ENCODE measurements at places on chromosomes 4 and X.
A peak's percentile ranks its signal among the peaks of the same experiment; 100 is the strongest.

- DNase-seq = no peak
Measured at GRCh38 chr4:130712038-130712437, 1616.1 kb downstream of the C4orf33 start.

GRCh38 chr4:13202701-13203100 lies 281.4 kb downstream of the RAB28 start:
- DNase-seq = no peak

GRCh38 chr4:106019771-106020170 lies 124.5 kb downstream of the NPNT start:
- DNase-seq = peak; percentile 91

DNA sequence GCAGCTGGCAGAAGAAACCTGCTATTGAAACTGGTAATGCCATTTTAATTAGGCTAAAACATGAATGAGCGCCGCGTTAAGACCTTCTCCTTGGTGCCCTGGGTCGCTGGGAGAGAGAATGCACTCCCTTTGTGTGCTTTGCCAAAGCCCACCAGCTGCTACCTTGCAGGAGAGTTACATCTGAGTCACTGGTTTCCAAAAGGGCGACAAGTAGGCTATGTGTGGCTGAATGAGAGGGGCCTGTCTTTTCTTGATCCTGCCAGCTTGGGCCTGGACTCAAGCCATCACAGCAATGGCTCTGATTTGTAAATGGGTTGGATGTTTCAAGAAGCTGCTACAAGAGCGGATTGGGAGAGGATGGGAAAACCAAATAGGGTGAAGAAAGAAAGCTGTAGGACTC lies 81.5 kb downstream of the NHS start:
- no peak for DNase-seq

DNA sequence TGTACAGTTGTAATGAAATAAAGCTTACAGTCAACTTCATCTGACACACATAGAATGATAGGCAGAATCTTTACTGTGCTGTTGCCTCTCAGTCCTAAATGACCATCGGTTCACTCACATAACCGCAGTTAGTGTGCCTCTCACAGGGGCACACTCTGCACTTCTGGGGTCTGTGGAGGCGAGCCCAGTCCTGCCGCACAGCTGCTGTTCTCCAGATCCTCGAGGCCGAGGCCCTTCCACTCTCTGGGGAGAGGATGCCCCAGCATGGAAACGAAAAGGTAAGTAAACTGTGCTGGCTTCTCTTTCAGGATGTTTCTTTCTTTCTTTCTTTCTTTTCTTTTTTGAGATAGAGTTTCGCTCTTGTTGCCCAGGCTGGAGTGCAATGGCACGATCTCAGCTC lies 88.0 kb downstream of the DCTD start:
- DNase-seq = no peak

GRCh38 chr4:82500435-82501153 lies 61.2 kb downstream of the TMEM150C start:
- DNase-seq = peak; percentile 63

DNA sequence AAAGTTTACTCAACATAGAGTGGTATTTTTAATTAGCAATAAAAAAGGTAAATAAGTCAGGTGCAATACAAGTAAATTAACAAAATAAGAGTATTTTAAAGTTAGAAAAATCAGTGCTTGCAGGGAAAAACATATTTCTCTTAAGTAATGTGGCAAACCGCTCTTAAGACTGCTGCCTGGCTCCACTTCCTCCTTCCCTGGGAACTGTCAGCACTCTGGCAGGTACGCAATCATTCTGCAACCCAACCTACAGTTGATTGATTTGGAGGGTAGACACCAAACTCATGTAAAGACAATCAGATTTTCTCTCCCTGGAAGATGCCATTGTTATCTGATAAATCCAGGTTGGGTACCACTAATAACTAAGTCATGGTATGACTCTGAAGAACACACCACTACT lies 63.9 kb downstream of the PPP3CA start:
- DNase-seq = no peak

- no peak for DNase-seq
Measured at GRCh38 chr4:15783676-15784075, 5.5 kb downstream of the CD38 start.

DNA sequence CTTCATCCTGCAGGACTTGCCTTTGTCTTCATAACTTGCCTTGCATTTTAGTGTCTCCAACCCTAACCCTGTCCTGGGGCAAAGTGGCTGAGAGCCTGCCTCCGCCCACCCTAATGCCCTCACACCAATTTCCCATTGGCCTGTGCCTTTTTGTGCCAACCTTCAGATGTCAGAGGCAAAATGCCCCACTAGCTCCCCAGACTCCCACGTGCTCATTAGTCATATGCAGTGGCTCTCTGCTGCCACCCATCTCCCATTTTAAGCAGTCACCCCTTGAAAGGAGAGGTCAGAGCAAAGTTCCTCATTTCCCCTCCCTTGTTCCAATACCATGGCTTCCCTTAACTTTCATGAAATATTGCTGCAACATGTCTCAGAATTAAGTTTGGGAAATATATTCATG lies 74.8 kb upstream of the PASD1 start:
- DNase-seq = no peak

- DNase-seq = peak; percentile 40
Measured at GRCh38 chrX:10841579-10841978, 221.2 kb upstream of the MID1 start.

- peak; percentile 80 for DNase-seq
Measured at GRCh38 chr4:173346074-173346473, 11.9 kb upstream of the HMGB2 start.

GRCh38 chrX:2430265-2430825 lies 70.4 kb downstream of the DHRSX start:
- no peak for DNase-seq

DNA sequence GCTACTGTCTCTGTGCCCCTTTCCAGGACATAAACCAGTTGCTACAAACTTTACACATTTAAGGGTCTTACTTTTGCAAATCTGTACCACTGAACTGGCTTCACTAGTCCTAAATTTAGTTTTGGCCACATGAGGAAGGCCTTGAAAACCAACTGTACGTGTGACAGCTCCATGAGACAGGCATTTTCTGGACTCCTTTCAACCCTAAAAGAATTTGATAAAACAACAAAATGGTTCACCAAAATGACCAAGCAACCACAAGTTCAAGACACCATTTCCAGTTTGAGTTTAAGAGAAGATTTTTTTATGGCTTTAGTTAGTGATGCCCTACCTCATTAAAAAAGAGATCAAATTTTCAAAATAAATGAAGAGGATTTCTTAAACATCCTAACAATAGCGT lies 246.4 kb downstream of the ZNF674 start:
- DNase-seq = peak; percentile 55

DNA sequence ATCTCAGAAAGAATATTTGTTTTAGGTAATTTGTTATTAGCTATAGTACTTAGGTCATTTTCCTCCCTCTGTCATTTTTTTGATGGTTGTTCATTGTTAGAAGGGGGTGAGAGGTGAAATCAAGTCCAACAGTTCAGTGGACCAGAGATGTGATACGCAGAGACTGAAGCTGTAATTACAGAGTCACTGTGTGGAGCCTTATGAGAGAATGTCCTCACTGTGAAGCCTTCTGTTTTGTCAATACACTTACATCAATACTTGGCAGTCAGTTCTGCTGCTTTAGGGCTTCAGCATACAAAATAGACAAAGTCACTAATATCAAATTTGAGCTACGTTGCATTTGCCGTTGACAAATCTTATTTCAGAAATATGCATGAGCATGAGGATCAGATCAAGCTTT lies 692.5 kb downstream of the C4orf33 start:
- DNase-seq = no peak

GRCh38 chrX:47608130-47608810 lies 11.4 kb downstream of the SYN1 start:
- no peak for DNase-seq

GRCh38 chrX:71178908-71179307 lies 34.3 kb downstream of the NLGN3 start:
- DNase-seq = peak; percentile 62

- peak; percentile 89 for DNase-seq
Measured at GRCh38 chrX:77431227-77431626, 16.0 kb upstream of the FGF16 start.

DNA sequence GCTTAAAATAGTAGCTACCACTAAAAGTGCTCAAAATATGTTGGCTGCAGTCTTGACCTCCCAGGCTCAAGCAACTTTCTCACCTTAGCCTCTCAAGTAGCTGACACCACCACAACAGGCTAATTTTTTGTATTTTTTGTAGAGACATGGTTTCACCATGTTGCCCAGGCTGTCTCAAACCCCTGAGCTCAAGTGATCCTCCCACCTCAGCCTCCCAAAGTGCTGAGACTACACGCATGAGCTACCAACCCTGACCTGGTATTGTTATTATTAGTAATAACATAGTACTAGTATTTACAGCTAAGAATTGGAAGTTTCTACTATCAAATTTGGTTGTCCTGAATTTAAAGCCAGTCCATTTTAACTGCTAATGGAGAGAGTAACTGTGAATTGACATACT lies 18.0 kb downstream of the STAP1 start:
- no peak for DNase-seq

DNA sequence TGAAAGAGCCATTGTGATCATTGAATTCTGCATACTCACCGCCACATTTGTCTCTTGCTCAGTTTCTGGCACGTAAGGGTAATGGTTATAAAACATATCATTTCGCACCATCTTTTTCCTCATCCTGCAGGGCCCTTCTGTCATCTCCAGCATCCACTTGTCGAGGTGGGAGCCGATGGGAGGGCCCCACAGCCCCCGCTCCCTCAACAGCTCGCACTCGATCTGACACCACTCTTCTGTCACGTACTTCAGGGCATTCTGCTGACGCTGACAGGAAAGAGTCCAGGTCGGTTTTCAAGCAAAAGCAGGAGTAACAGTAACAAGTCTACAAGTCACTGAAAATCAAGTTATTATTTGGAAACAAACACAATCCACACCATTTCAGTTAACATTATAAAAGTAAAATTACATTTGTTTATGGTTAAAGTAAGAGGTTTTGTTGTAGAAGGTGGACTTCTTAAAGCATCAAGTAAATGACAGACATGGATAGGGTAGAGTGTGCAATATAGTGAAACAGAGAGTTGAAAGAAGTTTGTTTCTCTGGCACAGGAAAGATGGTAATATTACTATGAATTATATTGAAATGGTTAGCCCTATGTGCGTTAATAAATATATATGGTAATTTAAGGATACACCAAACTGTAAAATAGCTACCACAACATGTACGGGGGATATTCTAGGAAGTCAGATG lies 150.6 kb downstream of the CDS1 start:
- no peak for DNase-seq

DNA sequence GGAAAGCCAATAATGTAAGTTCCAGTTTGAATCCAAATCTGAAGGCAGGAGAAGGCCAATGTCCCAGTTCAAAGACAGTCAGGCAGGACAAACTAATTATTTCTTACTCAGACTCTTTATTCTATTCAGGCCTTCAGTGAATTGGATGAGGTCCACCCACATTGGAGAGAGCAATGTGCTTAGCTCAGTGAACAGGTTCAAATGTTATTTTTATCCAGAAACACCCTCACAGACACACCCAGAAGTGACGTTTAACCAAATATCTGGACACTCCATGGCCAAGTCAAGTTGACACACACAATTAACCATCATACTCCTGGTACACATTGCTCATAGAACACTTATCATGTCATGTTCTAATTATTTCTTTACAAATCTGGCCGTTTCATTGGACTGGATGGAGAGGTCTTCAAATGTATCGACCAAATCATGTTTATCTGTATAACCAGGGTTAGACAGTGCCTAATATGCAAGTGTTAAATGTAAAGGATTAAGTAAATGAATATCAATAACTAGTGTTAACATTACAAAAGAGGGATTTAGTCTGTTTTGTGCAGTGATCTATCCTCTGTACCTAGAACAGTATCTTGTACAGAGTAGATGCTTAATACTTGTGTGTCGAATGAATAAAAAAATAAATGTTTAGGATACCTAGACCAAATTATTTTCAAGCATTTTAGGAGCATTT lies 27.1 kb upstream of the XK start:
- DNase-seq = no peak

DNA sequence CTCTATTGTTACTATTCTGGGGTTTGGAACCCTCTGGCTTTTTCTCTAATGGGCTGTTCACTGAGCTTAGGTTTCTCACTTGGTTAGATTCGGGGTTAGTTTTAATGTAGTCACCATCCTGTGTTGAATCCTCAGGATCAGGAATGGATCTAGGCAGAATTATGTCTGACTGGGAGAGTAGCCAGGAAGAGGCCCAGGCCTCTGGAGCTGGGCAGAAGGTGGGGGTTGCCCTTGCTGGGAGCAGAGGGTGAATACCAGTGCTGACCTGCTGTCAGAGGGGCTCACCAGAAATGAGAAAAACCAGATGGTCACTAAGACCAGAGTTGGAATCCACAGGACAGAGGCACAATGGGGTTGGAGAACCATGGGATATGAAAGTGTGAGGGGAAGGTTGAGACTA lies 126.6 kb upstream of the SLC4A4 start:
- peak; percentile 41 for DNase-seq

DNA sequence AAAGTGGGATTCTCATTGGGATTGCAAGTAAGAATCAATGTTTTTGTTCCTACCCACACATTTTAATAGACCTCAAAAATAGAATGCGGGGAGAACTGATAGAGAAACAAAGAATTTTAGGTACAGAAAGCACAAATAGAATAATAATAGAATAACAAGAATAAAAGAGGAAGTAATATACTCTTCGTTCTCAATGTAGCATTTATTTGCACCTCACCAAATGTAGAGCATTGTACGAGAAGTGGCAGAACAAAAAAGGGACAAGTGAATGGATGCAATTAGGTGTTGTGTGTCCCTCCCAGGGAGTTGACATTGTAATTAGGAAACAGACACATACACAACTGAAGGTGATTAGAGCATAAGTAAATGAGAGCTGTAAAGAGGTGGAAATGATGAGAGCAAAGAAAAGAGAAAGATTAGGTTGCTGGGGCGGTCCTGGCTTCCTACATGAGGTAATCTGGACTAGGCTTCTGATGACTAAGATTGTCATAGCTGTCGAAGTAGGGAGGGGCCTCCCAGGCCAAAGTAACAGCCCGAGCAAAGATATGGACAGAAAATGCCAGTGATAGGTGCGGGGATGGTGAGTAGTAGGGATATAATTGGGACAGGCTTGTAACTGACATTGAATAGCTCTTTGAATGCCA lies 10.4 kb downstream of the RAB9A start:
- no peak for DNase-seq

DNA sequence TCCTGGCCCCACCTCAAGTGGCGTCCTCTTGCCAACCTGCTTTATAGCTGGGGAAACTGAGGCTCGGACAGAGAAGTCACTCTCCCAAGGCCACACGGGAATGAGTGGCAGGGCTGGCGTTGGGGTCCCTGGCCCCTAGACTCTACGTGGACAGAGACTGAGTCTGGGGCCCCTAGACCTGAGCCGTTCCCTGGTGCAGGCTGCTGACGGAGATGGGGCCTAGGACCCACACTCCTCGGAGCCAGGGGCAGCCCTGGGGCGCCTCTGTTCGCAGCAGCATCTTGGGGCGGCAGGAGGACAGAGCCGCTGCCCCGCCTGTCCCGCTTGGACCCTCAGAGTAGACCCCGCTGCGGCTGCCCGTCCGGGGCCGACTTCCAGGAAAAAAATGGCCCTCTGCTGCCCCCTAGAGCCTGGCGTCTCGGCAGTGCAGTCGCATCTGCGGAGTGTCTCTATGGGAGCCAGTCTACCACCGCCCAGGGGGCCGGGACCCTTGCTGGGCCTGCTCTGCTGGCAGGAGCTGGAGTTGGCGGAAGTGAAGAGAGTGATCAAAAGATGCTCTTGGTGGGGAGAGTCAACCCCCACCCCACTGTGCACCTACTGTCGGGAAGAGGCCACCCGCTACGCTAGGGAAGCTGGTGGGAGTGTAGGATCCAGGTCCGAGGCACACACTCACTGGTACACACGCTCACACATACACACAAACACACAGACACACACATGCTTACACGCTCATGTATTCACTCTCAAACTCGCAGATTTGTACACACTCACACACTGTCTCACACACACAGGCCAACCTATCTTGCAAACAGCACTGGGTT lies 220.1 kb downstream of the AFAP1 start:
- DNase-seq = peak; percentile 16
